T follicular helper cell (primary cell): ENCODE measurements at places on chromosomes 13 and 19.

GRCh38 chr19:18785179-18786124, 5.7 kb downstream of the COMP start:
- DNase-seq = peak; percentile 57

DNA sequence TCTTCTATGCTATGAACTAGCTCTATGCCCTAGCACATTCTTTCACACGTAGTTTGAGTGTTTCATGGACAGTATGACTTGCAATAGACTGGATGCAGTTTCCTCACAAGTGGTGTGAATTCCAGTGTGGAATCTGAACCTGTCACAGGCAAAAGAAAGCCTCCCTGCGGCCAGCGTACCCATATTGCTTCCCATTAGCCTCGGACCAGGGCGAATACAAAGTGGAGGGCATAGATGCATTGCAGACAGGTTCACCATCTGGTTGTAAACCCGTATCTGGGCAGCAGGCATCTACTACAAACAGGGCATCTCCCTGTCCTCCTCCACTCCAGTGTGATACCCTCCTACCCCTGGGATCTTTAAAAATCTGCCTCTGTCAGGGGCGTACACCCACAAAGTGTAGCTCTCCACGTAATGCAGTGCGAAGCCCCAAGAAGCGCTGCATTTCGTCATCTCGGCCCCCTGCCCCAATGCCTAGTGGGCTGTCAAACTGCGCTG, 1.4 kb upstream of the CIC start:
- no peak for DNase-seq

GRCh38 chr13:19861762-19862161, 1.7 kb downstream of the ZMYM5 start:
- no peak for DNase-seq

- no peak for DNase-seq
These were observed 835.9 kb downstream of the UQCRFS1 start for GRCh38 chr19:28377077-28377476.

DNA sequence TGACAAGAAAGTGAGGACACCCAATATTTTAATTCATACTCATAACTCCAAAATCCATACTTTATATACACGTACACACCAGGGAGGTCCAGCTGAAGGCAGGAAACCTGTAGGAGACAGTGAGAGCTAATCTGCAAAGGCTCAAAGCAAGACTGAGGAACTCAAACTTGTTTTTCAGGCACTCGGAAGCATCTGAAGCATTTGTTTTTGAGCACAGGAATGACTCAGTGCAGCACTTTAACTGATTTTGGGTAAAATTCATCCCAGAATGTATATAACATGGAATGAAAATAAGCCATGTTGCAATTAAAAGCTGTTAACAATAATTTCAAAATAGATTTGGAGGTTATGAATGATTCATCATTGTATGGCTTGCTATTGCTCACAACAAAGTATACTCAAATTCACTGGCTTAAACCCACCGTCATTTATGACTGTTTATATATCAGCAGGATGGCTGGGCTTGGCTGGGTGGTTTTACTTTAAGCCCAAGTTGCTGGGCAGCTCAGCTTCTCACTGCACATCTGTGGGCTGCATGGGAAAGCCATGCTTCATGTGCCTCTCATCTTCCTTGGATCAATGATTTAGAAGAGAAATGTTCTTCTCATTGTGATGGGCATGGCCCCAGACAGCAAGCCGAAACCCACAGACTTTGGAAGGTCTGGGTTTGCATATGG, 177.0 kb downstream of the RFC3 start:
- DNase-seq = no peak

GRCh38 chr19:50931023-50931422, 19.8 kb upstream of the KLK4 start:
- DNase-seq = no peak

GRCh38 chr19:30482956-30483355, 110.8 kb downstream of the ZNF536 start:
- DNase-seq = no peak

DNA sequence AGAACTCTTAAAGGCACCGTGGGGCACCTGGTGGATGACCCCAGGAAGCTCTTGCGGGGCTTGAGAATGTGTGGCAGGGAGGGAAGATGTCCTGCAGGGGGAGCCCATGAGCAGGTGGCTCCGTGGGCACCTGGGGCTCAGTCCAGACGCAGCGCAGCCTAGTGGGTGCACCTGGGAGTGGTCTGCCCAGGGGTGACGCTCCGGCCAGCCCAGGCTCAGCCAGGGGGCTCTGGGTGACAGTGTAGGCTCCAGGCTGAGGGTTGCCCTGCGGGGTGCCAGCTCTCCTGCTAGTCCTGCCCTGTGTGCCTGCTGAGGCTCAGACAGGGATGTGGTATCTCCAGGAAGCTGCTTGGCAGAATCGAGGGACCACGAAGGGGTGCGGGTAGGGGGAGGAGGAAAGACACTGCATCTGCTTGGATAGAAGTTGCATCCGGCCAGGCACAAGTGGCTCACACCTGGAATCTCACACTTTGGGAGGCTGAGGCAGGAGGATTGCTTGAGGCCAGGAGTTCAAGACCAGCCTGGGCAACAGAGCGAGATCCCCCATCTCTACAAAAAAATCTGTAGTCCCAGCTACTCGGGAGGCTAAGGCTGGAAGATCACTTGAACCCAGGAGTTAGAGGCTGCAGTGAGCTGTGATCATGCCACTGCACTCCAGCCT, 15.0 kb upstream of the PGLS start:
- peak; percentile 68 for DNase-seq
